ENCODE measurements at places on chromosomes 6 and 20.
A peak's percentile ranks its signal among the peaks of the same experiment; 100 is the strongest.

GRCh38 chr20:3735768-3736167, 3.3 kb downstream of the HSPA12B start:
- DNase-seq: no peak

- DNase-seq: no peak
Measured at GRCh38 chr6:123875784-123876183, 72.1 kb downstream of the NKAIN2 start.

- no peak for DNase-seq
Measured at GRCh38 chr20:51258582-51259165, 235.8 kb upstream of the KCNG1 start.

GRCh38 chr6:104566411-104566810, 293.3 kb downstream of the HACE1 start:
- DNase-seq: no peak

DNA sequence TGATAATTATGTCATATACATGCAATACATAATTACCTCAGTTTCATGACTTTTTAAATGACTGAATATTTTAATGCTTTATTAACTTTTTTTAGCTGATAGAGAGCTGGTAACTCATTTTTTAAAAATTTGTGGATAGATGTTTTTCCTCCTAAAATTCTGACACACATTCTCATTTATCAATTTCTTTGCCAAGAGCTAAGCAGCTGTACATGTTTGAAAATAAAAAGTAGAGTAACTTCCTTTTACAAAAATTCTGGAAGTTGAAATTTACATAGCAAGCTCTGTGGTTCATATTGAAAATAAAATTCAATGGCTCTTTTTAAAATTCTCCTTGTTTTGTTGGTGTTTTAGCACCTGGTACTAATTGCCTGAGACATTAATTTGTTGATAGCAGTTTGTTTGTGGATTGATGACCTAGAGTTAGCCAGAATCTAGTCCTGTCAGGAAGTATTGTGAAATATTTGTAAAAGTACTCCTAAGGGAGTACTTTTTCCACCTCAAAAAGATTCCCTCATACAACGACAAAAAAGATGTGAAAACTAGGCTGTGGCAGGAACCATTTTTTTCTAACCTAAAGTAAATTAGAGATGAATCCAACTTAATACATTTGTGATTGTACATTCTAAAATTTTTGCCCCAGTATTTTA, 621.8 kb downstream of the BCKDHB start:
- no peak for DNase-seq

DNA sequence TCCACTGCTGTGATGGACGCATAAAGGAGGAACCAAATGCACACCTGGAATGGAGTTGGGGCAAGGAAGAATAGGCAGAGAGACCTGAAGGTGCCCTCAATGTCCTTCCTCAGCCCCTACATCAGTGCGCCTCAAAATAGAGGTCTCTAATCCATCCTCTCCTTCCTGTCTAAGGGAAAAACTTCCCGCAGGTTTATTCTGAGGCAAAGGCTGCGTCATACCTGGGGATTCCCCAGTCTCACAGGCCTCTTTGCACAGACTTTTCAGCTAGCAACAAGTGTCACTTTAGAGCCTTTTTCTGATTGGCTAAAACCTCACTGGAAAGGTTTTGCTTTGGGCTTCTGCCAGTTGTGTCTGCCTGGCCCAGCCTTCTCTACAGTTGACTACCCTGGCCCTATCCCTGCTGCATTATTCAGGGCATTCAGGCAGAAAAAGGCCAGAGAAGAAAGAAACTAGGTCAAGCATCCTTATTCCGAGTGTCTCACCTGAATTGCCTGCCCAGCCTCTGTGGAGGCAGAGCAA, 1.8 kb upstream of the HLA-DQB1 start:
- no peak for DNase-seq

DNA sequence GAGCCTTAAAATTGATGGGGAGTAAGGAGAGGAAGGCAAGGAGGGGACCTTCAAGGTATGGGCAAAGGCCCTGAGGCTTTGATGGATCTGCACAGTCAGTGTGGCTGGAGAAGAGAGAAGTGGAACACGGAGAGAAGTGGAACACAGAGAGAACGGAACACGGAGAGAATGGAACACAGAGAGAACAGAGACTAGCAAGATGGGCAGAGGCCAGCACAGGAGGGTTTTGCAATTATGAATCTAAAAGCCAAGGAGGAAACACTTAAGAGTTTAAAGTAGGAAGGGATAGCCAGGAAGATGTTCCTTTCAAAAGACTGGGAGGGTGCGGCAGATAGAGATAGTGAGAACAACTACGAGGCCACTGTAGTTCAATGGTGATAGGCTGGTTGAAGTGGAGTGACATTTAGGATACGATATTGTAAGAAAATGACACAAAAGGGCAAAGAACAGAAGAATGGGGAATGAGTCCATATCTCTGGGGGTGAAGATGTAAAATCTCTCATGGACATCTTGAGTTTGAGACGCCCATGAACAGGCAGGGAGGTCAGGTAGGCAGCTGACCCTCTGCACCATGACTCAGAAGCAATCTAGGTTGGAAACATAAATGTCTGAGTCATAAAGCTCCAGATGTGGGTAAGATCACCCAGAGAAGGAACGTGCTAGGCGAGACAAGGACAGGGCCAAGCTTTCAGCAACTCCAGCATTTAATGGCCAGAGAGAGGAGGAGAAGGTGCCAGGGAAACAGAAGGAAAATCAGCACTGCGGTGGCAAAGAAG, 25.4 kb downstream of the ZMYND8 start:
- DNase-seq: peak; percentile 85

GRCh38 chr6:17494177-17494576, 100.8 kb downstream of the CAP2 start:
- DNase-seq: no peak

GRCh38 chr20:61605283-61605682, 353.2 kb downstream of the CDH4 start:
- DNase-seq: no peak

DNA sequence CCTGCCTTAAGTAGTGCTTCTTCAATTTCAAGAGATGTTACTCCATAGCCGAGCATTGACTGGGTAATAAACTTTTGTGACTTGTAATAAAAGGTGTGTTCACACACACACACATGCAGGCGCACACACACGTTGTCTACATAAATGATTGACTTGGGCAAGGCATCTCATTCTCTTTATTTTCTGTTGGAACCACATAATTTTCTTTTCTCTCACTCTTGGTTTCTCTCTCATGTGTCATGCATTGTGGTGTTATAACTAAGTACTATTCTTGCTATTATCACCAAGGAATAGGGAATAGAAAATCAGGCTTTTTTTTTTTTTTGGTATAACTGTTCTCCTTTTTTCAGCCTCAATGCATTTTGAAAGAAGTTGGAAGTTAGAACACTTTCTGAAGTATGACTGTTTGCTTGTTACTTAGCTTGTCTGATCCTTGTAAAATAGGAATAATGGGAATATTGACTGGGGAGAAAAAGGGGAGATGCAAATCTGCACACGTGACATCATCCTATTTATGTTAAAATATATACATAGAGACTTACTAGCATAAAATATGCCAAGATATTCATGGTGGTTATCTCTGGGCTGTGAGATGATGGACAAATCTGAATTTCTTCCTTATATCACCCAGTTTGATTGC, 26.1 kb upstream of the CD83 start:
- no peak for DNase-seq

DNA sequence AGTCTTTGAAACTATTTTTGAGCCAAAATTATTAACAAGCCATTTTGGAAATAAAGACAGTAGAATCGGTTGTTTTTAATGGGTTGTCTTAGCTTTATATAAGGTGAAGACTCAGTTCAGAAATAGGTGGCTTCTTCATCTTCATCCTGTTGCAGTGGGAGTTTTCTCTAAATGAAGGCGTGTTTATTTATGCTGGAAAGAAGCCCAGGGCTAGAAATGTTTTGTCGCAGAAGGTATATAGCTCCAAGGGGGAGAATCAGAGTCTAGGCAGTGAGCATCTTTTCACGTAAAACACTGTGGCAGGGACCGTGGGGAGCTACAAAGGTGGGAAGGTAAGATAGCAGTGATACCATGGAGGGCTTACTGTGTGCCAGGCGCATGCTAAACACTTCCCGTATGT, 34.3 kb downstream of the FARS2 start:
- no peak for DNase-seq

DNA sequence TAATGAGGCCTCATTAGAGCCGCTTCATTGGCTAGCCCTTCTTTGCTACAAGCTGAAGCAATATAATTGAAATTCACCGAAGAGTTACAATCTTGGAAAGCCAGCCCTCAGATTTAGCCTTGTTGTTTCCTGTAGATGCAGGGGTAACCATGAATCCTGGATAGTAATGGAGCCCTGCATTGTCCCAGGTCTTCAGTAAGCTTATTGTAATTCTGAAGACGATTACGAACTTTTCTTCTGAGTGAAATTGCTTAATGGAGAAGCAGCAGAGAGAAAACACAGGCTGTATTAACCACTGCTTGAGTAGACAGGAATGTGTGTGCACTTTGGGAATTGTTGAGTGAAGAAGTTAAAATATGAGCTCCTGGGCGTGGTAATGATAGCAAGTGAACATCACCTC, 26.3 kb upstream of the NAA20 start:
- no peak for DNase-seq

GRCh38 chr6:24979176-24979575, 43.4 kb upstream of the RIPOR2 start:
- DNase-seq: no peak

GRCh38 chr6:12826584-12826983, 110.0 kb downstream of the PHACTR1 start:
- DNase-seq: no peak

Measured in fibroblast of the conjunctiva (primary cell).